ENCODE measurements at places on chromosomes 6 and 20. TPM values are rescaled to one million over a fixed set of nuclear protein-coding genes. Genes with fewer than 3 reads are reported as not detected.

CMTR1 gene
- total RNA-seq, result 27.8 TPM

DNA sequence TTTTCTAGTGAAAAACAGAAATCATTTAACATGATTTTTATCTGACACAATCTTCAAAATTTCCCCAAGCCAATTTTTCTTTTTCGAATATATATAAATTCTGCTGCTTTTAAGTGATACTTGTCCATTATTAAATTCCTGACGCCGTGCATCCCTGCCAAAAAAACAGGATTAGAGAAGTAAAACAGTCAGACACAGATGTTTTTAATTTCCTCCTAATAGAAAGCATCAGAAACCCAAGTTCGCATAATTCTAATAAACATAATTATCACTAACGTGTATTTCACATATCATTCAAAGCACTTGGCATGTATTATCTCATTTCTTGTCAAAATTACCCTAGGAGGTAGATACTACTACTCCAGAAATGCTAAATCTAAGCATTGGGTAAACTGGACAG is 179.5 kb downstream of the ZFP64 start:
- DNase-seq, result no peak

- DNase-seq, result peak; percentile 57
Observed at GRCh38 chr20:17969278-17969883, 563 bp downstream of the MGME1 start.

LIME1 gene
- total RNA-seq, result 1.7 TPM

C20orf204 gene
- total RNA-seq, result 1.2 TPM

DNA sequence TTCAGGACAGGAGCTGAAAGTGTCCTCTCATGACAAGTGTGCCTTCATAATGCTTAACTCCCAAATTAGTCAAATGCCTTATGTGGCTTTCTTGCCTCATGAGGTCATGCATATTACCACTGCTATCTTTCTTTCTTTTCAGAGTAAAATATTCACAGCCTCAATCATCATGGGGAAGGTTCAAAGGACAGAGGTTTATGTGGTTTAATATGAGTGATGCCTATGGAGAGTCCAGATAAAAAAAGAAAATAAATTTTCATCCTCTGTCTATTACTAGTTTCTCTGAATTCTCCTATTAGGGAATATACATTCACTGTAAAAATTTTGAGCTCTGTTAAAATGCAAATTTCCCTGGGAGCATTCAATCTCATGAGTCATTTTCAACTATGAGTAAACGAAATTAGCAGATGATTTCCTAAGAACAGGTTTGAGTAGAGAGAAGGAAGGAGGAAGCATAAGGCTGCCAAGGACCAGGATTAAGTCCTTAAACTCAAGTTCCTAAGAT is 396.9 kb upstream of the ADGRB3 start:
- DNase-seq, result no peak

MCHR2 gene
- 4.1 TPM for total RNA-seq

DNA sequence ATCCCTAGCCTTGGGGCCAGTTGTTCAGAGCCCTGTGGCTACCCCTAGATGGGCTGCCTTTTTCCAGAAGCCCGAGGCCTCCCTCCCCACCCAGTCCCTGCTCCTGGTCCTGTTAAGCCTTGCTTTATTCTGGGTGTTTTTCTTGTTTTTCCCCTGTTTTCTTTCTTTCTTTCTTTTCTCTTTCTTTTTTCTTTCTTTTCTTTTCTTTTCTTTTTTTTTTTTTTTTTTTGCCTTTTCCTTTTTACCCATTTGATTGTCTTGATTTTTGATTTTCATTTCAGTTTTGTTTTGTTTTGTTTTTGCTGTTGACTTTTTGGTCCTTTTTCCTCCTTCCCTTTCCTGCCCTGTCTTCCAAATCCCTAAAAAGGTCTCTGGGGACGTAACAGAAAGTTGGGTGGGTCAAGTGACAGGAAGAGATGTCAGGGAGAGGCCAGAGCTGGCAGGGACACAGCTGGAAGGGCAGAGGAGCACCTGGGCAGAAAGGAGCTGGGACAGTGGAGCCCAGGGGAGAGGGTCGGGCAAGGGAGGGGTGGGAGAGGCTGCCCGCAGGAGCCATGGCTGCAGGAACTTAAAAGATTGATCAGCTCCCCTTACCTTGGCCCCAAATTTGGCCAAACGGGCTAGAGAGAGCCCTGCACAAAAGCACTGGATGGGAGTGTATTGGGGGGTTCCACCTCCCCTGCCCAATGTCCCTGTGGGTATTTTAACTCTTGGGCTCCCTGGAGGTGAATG is 27.6 kb downstream of the MYH7B start:
- no peak for DNase-seq

DNA sequence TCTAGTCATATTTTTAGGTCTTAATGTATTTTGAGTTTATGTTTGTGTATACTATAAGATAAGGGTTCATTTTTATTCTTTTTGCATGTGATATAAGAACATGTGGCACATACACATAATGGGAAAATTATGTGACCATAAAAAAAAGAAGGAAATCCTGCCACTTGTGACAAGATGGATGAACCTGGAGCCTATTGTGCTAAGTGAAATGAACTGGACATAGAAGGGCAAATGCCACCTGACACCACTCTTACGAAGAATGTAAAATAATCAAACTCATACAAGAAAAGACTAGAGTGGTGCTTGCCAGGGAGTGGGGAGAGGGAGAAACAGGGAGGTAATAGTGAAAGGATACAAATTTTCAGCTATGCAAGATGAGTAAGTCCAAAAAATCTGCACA is 126.1 kb downstream of the PLEKHG1 start:
- no peak for DNase-seq

DNA sequence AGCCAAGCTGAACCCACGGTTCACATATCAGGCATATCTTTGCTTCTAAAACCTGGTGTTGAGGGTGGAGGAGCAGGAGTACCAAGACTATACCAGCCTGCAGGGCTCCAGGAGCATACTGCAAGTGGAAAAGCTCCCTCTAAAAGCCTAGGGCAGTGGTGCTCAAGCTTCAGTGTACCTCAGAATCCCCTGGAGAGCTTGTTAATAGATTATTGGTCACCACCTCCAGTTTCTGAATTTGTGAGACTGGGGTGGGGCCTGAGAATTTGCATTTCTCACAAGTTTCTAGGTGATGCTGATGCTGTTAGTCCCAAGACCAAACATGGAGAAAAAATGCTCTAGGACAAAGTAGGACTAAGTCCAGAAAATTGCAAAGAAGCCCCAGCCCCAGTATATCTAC is 65.4 kb downstream of the FILIP1 start:
- no peak for DNase-seq

DNA sequence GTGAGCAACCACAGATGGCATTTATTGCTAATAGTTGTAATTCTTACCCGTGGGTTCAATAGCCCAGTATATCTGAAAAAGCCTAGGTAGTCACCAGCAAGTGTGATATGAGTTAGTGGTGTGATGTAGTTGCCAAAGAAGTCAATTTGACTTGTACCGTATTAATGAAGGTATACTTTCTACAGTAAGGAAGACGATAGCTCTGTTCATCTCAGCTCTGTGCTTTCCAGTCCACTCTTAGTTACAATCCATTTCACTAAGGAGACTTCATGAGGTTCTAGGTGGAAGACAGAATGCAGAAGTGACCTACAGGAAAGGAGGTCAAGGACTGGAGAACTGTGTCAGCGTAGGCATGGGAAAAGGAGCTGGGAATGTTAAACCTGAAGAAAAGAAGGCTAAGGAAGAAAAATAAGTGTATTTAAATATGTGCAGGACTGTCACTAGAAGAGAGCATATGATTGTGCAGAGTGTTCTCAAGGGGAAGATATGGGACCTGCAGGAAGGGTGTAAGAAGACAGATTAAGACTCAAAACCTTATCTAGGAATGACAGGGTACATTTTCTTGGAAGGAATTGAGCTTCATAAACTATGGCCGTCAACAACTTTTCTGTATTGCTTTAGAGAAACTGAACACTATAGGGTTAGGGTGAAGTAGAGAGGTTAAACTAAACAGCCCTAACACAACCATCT is 116.9 kb upstream of the SCGN start:
- no peak for DNase-seq

DNA sequence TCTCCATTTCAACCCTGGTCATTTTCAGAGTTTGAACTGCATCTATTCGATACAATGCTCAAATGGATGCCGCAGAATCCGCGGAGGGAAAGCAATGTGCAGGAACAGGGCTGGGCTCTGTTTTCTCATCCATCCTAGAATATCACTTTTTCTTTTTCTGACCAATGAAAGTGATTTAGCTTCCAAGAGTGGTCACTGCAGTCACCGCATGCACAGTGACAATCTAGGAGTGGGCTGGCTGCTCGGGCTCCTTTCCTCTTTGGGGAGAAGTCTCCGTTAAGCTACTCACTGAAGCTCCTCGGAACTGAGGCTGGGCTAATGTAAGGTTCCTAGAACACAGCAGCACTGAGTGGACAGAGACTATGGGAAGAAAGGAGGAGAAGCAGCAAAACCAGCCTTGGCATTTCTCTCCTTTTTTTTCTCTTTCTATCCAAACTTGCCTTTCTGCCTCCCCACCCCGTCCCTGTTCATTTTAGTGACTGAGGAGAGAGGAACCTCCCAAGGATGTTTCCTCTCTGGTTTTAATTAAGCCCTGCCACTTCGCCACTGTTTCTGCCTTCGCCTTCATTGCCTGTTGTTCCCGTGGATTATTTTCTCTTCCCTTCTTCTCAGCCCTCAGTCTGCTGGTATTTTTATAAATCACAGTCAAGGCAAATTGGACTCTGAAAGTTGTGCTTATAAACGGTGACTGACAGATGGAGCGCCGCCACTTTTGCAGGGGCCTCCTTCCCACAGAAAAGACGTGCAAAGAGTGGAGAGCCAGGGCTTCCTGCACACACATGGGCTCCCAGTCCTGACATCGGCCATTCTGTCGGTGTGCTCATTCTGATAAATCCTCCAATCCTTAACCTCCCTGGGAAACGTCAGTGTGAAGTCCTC is 41.1 kb downstream of the RAMACL start:
- DNase-seq, result no peak

GRCh38 chr6:8278562-8278961 is 156.8 kb downstream of the SLC35B3 start:
- no peak for DNase-seq

DNA sequence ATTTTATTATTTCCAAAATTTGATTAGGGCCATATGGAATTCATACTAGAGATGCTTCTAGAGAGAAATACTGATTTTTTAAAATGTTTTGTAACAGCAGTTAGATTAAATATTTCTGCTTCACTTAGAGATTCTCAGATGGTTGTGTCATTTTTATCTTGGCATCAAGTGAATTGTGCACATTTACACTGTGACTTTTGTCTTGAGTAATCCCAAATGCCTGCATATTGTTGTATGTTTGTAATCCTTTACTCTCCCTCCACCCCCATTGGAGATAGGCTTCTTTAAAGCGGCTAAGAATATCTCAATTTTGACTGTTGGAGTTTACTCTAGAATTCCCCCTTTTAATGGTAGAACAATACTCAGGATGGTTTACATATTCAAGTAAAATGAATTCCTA is 19.0 kb downstream of the STX16 start:
- no peak for DNase-seq

KCNG1 gene
- total RNA-seq, result 41.3 TPM

GRCh38 chr20:61014491-61014890 is 237.6 kb upstream of the CDH4 start:
- no peak for DNase-seq

- DNase-seq, result no peak
Observed at GRCh38 chr6:29442719-29443118, 3.6 kb downstream of the OR10C1 start.

GRCh38 chr20:57677584-57677982 is 32.2 kb downstream of the PMEPA1 start:
- no peak for DNase-seq

PRRT1 gene
- total RNA-seq, result 0.78 TPM
